ENCODE measurements at places on chromosomes 5 and 9.

DNA sequence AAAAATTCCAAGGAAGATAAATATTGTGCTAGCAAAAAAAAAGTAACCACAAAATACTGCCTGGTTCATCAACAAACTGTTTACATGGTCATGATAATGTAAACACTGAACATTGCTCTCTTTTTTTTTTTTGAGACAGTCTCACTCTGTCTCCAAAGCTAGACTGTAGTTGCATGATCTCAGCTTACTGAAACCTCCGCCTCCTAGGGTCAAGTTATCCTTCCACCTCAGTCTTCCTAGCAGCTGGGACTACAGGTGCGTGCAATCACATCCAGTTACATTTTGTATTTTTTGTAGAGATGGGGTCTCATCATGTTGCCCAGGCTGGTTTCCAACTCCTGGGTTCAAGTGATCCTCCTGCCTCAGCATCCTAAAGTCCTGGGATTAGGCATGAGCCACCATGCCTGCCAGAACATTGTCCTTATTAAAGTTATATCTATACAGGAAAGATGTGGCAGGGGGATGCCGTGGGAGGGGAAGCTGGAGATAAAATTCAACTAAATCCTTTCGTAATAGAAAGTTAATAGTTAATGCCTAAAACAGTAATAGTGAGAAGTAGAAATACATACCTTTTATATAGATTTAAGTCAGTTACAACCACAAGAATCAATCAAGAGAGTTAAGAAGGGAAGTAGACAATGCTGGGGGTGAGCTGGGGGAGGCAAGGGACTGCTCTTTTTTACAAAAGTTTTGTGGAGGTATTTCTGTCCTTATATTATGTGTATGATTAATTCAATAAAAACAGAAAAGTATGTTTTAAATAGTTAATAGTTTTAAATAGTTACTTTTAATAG lies 52.3 kb downstream of the RGMB start:
- no peak for DNase-seq

DNA sequence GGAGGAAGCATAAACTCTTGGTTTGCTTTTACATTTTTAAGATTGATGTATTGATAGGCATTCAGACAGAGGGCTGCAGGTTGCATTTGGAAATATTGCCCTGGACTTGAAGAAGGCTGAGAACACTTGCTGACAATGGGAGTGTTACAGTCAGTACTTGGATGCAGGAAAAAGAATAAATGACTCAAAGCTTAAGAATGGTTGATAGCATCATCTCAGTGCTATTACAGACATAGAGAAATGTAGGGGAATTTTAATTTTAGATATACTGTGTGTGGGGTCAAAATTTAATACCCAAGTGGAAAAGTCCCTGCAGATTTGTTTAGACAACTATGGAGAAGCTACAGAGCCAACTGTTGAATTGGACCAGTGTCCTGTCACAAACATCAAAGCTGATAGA lies 101.1 kb downstream of the ISL1 start:
- no peak for DNase-seq

- no peak for DNase-seq
These were observed 22.2 kb upstream of the CEP78 start for GRCh38 chr9:78213712-78214111.

DNA sequence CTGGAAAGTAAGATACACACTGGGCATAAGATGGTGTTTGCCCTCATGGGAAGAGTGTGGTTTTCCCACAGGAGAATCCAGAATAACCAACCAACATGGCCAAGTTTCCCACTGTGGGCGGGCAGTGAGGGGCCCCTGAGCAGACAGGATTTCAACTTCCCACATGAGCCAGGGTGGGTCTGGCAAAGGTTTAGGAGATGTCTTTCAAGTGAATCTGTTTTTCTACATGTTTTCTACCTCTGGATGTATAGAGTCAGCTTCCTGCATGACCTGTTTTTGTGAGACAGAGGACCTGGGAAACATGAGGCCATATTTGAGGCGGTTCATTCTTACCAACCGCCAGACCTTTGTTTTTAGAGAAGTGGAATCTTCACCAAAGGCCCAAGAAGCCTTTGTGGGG lies 100.5 kb downstream of the TLE4 start:
- no peak for DNase-seq

DNA sequence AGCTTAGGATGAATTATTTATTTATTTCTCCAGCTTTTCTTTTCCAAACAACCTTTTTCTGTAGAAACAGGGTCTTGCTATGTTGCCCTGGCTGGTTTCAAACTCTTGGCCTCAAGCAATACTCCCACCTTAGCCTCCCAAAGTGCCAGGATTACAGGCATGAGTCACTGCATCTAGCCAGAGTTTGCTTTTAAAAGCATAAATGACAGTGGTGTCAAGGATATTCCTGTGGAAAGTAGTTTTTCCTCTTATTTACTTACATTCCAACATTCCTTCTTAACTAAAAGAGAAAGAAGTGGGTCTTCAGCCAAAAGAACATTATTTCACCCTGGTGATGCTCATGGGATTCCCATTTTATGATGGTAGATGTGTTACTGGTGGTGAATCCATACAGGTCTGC lies 62.4 kb downstream of the GRIA1 start:
- DNase-seq, result no peak

DNA sequence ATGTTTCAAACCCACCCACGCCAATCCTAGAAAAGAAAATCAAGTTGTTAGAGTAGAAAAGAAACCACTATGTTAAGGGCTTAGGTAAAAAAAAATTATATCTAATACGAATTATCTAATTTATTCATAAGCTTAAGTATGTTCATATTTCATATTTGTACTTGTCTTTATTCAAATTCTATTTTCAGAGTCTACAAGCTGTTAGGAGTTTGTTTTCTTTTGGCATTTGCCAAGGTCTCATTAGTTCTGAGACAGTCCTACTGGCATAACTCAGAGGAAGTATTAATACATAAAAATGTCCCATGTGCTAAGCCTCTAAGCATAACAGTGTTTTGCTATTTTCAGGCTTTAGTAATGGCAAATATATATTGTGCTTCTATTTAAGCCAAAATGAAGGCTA lies 57.6 kb downstream of the STARD4 start:
- no peak for DNase-seq

- DNase-seq, result no peak
These were observed 39.3 kb upstream of the SLC27A6 start for GRCh38 chr5:128925973-128926372.

DNA sequence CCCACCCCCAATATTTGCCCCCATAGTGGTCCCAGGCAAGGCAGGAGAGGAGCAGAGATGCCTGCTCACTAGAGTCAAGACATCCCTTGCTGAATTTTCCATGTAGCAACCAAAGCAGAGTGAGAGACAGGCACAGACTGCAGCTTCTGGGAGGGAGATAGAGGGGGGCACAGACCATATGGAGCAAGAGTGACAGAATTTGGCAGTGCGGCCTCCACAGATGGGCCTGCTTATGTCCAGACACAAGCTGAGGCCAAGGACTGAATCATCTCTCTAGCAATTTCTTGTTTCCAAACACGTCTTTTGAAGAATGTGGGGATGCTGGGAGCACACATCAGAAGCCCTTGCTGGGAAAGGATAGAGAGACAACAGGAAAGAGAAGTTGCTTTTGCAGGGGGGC lies 53.0 kb upstream of the ALDH1B1 start:
- DNase-seq, result peak; percentile 85

DNA sequence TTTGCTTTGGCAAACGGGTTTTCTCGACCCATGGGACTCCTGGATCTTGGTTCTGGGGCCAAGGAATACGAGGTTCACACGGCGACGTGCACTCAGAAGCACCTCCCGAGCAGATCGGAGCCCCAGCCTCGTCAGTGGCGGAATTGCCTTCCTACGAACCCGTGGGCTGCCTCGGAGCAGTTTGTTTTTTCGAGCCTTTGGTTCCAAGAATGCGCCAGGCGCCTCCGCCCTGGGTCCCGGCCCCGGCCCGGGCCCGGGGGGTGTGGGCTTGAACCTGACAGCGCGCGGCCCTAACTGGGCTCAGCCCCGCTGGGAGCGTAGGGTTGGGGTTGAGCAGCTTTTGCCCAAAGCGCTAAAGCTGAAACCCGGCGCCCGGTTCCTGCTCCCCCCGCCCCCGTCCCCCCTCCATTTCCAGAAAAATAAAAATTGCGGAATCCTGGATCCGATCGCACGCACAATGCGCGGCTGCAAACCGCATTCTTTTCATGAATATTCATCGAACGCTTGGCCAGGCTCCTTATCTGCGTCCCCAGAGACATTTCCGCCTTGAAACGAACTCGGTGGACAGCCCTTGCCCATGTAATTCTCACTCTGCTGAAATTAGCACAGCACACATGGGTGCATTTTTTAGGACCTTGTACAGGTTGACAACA lies 1.0 kb downstream of the BASP1 start:
- no peak for DNase-seq

DNA sequence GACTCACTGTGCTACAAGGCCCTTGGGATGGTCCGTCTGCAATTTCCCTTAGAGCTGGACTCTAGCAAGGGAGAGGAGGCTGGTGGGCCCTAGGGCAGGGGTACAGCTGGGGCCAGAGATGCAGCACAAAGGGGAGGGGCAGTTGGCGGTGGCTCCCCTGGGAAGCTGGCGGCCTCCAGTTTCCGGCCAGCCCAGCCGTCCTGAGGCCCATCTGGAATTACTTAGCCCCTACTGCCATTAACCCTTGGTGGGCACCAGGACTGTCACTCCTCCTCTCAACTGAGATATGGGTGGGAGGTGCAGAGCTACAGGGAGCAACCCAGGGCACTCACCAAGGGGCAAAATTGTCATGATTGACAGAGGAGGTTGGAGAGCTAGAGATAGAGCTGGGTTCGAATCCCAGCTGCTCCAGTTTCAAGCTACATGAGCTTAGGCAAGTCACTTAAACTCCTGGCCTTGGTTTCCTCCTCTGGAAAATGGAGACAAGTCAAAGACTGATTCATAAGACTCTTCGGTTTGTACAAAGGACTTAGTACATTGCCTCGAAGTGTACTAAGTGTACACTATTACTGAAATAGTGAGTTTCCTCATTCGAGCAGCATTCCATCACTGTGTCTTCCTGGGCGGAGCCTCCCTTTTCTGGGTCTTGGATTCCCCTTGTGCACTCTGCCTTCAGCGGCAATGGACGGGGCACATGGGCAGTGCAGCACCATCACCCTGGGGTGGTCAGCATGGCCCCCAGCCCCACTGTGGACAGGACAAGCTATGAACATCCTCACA lies 2.7 kb upstream of the PDGFRB start:
- DNase-seq, result no peak

- DNase-seq, result no peak
These were observed 5.8 kb downstream of the MFAP3 start for GRCh38 chr5:154044581-154044980.

DNA sequence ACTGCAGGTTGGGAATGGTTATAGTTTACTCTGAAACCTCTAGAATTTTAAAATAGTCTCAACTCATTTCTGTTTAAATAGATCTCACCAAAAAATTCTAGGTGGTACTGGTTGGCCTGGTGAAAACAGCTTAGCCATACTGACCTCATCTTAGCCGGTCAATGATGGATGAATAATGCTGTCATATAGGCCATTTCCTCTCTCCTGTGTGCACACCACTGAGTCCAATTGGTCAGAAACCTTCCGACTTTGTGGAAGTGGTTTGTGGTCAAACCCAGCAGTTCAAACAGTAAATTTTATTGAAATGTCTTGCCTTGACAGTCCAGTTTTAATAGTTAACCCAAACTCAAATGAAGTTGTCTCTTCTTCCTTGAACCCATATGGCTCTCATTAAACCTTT lies 98.6 kb downstream of the GIN1 start:
- DNase-seq, result no peak

- no peak for DNase-seq
These were observed 210.6 kb downstream of the CD180 start for GRCh38 chr5:66986009-66986408.

- DNase-seq, result no peak
These were observed 44.6 kb upstream of the TMC1 start for GRCh38 chr9:72476617-72477437.

GRCh38 chr9:96136992-96137670 lies 164.8 kb downstream of the HSD17B3 start:
- peak; percentile 60 for DNase-seq

GRCh38 chr5:100270023-100270771 lies 265.0 kb upstream of the FAM174A start:
- DNase-seq, result no peak

GRCh38 chr5:56853698-56854097 lies 38.3 kb downstream of the MAP3K1 start:
- DNase-seq, result no peak

GRCh38 chr5:162990856-162991497 lies 446.4 kb upstream of the CCNG1 start:
- DNase-seq, result no peak

GRCh38 chr9:113933671-113934070 lies 57.6 kb downstream of the ZNF618 start:
- no peak for DNase-seq

- DNase-seq, result no peak
These were observed 139.4 kb downstream of the MACIR start for GRCh38 chr5:103397739-103398581.

- no peak for DNase-seq
These were observed 1.9 kb downstream of the MLANA start for GRCh38 chr9:5892456-5893133.

- peak; percentile 23 for DNase-seq
These were observed 144.6 kb downstream of the SMARCA2 start for GRCh38 chr9:2159521-2160454.

DNA sequence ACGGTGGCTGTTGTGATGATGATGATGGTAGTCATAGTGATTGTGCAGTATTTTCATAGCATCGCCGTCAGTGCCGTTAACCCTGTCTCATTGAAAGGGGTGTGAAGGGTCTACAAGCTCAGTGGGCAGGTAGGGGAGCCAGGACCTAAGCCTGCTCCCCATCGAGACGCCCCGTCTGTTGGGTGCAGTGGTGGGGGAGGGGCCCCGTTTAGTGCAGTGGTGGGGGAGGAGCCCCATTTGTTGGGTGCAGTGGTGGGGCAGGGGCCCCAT lies 68.6 kb downstream of the COL5A1 start:
- DNase-seq, result no peak

DNA sequence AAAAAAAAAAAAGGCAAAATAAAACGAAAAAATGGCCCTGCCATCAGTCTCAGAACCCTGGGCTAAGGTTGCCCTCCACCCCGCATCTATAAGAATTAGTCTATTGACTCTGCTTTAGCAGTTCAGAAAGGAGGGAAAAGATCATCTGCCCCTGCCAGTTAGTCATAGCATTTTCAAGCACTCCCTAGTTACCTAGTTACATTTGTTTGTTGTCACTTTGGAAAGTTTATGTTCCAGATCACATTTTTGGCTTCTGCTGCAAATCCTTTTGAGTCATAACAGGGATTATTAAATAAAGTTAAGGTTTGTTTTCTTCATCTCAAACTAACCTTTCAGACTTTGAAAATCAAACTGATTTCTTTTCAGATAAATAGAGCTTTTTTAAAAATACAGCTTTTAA lies 52.1 kb downstream of the AQP7 start:
- DNase-seq, result no peak

DNA sequence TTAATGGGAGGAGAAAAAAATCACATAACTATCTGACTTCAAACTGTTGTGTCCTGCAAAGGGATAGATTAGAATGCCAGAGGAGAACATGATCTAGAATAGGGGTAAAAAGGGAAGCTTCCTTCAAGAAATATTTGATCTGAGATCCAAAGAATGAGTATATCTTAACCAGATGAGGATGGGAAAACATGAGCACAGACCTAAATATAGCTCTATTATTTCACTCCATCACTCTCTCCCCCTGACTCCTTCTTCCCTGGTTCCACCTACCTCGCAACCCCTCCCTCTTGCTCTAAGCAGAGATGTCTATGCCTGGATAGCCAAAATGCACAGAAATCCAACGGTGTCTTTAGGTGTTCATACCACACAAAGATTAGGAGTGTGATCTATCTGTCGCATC lies 36.4 kb downstream of the NR4A3 start:
- no peak for DNase-seq

GRCh38 chr5:169281625-169282024 lies 19.3 kb downstream of the SLIT3 start:
- no peak for DNase-seq

Measured in right hindlimb (tissue), 1 donor.